ENCODE measurements at places on chromosomes 11 and 22.

- peak; percentile 9 for DNase-seq
Observed at GRCh38 chr22:25334162-25334490, 114.7 kb downstream of the CRYBB2 start.

DNA sequence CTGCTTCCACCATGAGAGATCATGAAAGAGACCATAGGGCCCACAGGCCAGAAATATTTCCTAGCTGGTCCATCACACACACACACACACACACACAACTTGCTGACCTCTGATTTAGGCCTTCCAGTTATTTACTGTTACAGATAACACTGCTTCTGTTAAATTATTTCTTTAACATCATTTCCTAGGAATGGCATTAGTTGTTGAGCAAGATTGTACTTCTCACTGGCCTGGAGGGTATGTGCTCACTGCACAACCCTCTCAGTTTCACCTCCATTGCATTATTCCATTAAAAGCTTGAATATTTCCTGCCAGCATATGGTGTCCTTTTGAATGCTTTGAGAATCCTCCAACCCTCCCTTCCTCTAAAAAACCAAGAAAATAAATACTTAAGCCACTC lies 104.4 kb downstream of the MICAL2 start:
- no peak for DNase-seq

- no peak for DNase-seq
Observed at GRCh38 chr11:127105593-127106541, 105.3 kb upstream of the KIRREL3 start.

DNA sequence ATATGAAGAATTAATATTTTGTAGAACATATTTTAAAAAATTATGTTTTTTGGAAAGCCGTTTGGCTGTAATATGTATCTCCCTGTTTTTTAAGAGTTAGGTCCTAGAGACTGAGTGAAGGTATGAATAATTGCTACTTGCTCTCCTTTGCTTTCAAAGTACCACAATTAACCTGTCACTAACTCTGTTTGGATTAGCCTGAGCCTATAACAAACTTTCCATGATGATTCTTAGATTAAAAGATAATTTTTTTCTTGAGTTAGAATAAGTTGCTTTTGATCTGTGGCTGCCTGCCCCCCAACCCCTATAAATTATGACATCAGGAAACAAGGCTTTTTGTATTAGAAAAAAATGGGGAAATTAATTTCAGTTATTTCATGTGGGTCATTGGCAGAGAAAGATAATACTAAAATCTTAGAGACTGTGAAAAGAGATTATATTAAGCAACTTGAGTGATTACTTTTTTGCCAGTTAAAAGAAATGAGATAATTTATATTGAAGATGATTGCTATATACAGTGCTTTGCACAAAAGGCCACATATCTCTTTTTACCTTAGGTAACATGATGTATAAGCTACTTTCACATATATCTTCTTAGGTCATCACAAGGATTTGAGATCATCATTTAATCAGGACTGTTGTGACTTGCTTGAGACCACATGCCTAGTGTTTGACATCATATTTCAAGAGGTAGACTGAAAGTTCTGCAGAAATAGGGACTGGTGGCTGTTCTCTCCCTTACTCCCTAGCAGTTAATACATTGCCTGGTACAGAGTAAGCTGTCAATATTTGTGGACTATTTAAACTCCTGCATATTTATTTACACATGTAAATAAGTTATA lies 9.6 kb downstream of the MTMR3 start:
- DNase-seq, result no peak

DNA sequence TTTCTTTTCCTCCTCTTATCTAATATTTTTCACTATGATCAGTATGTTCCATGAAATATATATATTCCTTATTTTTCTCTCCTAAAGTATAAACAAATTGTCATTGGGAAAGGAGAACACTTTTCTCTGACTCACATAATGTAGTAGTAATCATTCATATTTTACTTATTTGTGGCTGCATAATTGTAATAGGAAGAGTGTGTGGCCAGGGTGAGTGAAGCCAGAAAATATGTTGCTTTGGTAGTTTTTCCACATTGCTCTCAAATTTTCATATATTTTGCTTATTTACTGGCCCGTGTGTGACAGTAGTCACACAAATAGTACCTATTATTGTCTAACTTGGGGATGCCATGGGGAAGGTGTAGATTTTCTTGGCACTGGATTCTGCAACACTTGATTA lies 172.1 kb downstream of the DYNC2H1 start:
- DNase-seq, result no peak

DNA sequence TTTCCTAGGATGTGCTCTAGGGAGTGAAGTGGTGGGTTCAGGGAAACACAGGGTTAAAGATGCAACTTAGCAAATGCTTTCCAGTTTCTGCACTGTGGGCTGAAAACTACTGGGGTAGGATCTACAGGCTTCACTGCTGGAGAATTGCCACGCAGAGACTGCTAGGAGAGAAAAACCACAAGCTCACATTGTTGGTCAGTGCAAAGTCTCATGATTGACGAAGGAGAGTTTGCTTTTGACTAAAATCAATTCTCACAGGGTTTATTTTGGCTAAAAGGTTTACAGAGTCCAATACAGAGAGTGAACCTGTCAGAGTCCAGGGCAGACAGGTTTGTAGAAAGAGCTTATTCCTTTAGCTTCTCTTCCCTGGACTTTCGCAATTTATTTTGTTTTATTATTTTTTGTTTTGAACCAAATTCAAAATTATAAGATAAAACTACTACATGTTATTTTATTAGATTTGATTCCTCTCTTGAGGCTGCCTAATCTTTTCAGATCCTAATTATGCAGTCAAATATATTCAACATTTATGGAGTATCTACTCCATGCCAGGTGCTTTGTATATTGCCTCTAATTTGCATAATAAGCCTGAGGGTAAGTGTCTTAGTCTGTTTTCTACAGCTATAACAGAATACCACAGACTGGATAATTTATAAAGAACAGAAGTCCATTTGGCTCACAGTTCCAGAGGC lies 64.7 kb downstream of the MTNR1B start:
- no peak for DNase-seq

DNA sequence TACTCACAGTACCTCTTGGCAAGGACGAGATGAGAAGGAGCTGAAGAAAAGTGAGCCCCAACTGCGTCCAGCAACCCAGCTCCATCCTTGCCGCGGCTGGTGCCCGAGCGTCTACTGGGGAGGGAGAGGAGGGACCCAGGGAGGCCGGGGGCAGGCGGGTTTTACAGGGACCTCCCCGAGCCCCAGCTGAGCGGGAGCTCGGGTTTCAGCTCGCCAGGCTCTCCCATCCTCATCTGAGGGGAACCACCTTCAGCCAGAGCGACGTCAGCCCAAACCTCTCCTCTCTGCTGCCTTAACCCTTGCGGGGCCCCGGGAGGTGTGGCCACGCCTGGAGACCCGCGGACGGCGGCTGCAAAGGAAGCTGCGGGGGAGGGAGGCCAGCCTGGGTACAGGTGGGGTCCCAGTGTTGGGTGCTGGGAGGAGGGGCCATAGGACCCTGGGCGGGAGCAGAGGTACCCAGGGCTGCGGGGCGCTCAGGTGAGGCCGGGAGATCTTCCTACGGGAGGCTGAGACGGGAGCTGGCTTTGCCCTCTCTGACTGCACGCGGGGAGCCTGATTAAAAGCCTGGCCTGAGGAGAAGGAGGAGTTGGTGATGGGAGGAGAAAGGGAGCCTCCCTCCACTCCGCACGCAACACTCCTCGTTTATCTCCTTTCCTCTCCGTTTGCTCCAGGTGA lies at the start of gene PAMR1:
Gene PAMR1 (minus strand): TSS at position 116 of the 675 bp plus-strand sequence. CDS start 31 bp downstream, at position 85.
- DNase-seq, result no peak

DNA sequence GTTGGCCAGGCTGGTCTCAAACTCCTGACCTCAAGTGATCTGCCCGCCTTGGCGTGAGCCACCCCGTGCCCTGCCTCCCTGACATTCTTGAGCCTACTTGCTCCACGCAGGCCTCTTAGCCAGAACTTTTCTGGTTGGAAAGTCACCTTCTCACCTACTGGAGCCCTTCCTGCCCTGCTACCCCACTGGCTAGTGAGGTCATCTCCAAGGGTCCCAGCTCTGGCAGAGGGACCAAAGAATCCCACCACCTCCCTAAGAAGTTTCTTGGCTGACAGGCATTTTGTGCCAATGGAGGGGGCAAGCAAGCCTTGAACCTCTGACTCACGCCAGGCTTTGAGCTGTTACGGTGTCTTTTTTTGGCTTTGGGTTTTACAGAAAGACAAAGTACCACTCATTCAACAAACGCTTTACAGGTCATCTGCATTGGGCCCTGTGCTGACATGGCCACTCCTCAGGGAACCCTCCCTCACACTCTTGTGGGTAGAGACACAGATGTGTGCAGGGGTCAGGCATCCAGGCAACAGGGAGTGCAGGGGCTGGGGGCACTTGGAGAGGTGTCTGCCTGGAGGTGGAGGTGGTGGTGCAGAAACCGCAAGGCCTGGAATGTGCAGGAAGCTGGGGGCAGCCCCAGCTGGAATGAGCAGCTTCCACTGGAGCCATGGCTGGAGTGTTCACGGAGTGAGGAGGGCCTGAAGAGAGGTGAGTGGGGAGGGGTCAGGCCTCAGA lies 27.1 kb upstream of the WNT11 start:
- DNase-seq, result no peak

GRCh38 chr11:34284811-34285481 lies 72.9 kb downstream of the ABTB2 start:
- no peak for DNase-seq

DNA sequence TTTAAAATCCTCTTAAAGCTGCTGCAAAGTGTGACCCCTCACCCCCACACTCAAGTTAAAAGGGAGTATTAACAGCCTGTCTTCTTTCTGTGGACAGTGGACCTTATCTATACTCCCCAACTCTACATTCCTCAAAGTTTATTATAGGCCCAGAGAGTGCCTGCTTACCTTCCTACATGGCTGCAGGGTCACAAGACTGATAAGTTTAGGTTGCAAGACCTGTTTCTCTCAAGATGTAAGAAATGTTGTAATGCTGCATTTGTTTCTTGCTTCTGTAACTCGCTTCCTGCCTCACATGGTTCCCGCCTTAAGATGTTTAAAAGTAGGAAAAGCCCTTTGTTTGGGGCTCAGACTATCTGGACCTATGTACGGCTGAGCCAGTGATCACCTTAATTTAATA lies 10.1 kb upstream of the NXPE1 start:
- no peak for DNase-seq

DNA sequence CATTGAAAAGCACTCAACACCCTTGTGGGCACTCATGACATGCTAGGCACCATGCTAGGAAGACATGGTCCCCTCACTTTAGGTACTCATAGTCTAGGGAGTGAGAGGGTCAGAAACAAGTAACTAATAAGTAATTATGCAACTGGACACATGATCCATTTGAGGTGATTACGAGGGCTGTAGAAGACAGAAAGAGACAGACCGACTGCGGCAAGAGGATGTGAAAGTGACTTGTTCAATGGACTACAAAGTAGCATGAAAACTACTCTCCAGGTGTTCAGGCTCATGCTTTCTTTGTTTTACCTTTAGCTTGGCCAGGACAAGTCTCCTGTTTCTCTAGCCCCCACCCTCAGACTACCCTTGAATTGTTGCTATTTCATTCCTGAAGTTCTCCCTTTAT lies 310.8 kb upstream of the SORL1-AS1 start:
- no peak for DNase-seq

GRCh38 chr11:13259374-13259773 lies 18.2 kb upstream of the BMAL1 start:
- no peak for DNase-seq

GRCh38 chr11:116888884-116889549 lies 51.6 kb upstream of the APOA1 start:
- no peak for DNase-seq

GRCh38 chr11:3003396-3004231 lies 11.5 kb upstream of the NAP1L4 start:
- no peak for DNase-seq

GRCh38 chr11:61532134-61533038 lies 23.8 kb downstream of the LRRC10B start:
- no peak for DNase-seq

- no peak for DNase-seq
Observed at GRCh38 chr11:131392528-131393255, 22.3 kb downstream of the NTM start.

- DNase-seq, result no peak
Observed at GRCh38 chr11:78418584-78419211, 1.1 kb upstream of the GAB2 start.

DNA sequence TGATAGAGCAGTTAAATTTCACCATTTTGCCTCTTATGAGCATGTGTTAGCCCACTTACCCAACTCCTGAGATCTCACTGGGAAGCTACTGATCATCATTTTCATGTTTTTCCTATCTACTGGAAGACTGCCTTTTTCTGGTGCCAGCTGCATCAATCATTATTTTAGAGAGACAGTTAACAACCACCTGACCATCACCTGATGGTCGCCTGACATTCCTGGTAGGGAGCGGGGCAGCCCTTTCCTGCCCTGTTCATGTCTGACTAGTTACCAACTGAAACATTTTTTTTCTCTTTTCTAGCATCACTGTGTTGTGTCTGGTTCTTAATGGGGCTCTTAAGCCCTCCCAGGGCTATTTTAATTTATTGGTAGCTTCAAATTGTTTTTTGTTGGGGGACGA lies 20.2 kb upstream of the PATL1 start:
- no peak for DNase-seq

DNA sequence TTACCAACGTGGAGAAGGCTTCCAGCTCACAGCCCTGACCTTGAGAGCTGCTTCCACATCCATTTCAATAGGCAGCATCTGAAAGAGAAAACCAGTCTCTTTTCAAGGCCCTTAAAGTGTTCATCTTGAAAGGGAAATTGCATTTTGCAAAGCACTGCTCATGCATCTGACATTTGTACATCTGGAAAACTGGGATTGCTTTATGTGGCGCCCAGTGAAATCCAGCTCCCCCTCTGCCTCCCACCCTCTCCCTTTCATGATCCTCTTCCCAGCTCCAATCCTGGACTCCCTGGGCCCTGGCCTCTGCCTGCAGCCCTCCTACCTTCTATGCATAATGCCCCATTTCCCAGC lies 17.4 kb downstream of the TP53AIP1 start:
- no peak for DNase-seq

DNA sequence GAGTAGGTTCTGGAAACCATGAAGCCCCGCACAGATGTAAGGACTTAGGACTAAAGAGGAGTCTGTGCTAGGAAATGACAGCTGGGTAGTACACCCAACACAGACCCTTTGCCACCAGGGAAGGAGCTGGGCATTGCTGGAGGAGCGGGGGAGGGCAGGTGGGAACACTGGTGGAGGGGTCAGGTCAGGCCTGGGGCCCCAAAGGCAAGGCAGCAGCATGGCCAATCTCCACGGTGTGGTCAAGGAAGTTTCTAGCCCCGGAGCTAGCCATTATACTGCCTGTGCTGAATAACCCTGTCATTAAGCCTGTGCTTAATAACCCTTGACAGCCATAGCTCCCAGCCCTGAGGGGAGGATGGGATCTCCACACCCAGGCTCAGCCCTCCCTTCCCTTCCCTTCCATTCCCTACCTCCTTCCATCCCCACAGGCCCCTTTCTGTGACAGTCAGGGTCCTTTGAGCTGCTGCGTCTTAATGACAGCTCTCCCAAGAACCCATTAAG lies 2.1 kb downstream of the TMPRSS4 start:
- DNase-seq, result no peak
